ENCODE measurements at places on chromosomes 2 and 18. TPM values are rescaled to one million over a fixed set of nuclear protein-coding genes. Genes with fewer than 3 reads are reported as not detected.

DNA sequence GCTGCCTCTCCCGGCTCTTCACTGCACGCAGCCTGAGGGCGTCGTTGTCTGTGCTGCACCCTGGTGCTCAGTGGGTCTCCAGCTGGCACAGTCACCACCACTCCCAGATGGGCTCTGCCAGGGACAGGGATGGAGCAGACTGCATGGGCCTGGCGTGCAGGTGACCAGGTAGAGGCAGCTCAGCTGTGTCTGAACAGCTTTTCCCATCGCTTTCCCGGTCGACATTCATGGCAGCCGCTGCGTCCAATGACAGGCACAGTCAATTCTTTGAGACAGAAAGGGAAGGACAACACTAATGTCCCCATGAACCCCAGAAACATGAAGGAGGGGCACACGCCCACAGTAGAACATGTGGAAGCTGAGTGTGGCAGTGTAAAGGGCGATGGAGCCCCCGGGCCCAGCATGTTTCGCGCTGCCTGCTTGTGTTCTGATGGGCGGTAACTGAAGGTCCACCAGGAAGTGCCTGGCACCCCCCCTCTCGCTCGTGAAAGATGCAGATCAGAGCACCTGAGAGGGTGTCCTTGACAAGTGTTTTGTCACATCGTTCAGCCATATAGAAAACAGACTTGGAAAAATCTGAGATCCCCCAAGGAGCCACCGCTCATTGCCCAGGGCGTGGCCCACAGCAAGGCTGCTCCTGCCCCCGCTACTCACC is 122.4 kb downstream of the NFATC1 start:
- peak; percentile 9 for DNase-seq

DNA sequence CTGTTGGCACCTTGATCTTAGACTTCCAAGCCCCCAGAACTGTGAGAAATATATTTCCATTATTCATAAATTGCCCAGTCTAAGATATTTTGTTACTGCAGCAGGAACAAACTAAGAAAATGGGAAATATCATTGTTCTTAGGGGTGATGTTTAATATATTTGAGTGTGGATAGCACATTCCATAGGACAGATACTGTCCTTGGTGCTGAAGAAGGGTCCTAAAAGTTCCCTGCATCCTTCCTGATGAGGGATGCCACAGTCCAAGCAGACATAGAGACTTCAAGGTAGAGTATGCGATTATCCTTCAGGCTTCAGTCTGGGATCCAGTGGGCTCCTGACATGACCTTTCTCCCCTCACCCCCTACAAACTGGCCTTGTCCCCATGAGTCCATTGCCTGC is 689.0 kb downstream of the TDRD15 start:
- no peak for DNase-seq

GRCh38 chr2:216499641-216500218 is 1.1 kb downstream of the RPL37A start:
- no peak for DNase-seq

- no peak for DNase-seq
These were observed 29.0 kb upstream of the TAF1B start for GRCh38 chr2:9814129-9814868.

GRCh38 chr2:16623564-16624435 is 41.8 kb downstream of the CYRIA start:
- no peak for DNase-seq

DNA sequence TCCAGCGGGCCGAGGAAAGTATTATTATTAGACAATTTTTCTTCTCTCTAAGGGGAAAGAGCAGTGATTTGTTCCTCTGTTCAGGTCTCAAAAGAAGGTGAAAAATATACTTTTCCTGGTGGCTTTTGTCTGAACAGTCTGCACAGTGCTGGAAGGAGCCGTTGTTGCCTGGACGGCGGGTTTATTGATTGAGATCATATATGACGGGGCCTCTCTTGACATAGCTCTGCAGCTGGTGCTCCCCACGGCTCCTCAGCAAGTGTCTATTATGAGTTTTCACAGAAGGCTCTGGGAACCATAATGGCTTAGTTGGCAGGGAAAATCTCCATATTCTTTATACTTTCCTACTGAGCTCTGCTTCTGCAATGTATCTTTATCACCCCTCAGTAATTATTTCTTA is 42.9 kb downstream of the FSHR start:
- DNase-seq = no peak

- no peak for DNase-seq
These were observed 194.9 kb downstream of the GALNT1 start for GRCh38 chr18:35776473-35776872.

DNA sequence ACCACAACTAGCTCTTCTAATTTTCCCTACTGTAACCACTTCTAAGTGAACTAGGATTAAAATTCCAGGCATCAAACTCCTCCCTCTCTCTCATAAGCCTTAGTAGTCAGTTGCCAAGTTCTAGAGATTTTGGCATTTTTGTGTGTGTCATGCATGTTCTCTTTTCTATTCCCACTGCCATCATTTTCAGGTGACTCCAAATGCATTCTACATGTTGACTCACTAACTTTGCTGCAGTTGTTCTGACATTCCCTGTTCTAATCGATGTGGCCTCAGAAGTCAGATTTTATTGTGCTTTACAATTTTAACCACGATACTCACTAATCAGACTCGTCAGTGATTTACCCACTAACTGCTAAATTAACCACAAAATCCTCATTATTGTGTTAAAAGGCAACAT is 13.3 kb downstream of the DSC1 start:
- DNase-seq = no peak

- no peak for DNase-seq
These were observed 282.8 kb downstream of the AGPS start for GRCh38 chr2:177675350-177675821.

DNA sequence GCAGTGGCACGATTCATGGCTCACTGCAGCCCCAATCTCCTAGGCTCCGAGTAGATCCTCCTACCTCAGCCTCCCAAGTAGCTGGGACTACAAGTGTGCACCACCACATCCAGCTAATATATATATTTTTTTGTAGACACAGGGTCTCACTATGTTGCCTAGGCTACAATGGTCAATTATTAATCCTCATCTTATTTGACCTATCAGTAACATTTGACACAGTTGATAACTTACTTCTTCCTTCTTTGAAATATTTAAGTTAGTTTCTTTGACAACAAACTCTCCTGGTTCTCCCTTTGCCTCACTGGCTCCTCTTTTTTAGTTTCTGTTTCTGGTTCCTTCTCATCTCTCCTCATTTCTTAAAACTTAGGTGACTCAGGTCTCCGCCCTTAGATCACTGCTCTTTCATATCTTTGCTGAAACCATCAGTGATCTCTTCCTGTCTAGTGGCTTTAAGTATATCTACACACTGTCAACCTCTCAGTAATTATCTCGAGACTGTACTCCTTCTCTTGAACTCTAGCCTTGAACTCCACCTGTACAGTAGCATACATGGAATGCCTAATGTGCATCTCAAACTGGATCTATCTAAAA is 11.5 kb downstream of the PGAP1 start:
- DNase-seq = no peak

OSBPL1A gene
- 33.6 TPM for total RNA-seq

NRP2 gene
- total RNA-seq = 146 TPM

NYAP2 gene
- 0.06 TPM for total RNA-seq

DES gene
- 3,602 TPM for total RNA-seq

Measured in mucosa of gallbladder (tissue), 1 donor.